ENCODE measurements at places on chromosomes 4 and X.

DNA sequence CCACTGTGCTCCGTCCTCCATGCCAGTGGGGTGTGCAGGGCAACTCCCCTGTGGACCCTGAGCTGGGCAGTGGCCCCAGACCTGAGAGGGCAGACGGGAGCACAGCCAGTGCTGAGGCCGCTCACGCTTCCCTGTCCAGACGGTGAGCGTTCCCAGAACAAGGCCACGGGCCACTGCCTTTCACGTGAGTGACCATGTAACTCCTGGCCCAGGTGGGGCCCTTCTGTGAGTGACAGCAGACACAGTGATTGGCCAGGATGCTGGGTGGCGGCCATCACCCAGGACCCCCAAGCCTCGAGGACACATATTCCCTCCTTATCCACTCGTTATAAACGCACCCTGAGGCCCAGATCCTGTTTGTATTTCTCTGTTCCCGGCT lies 10.5 kb downstream of the NSG1 start:
- DNase-seq: no peak

GRCh38 chr4:26208237-26208994 lies 112.4 kb upstream of the RBPJ start:
- no peak for DNase-seq

GRCh38 chrX:54807524-54808108 lies at the start of gene MAGED2:
Gene MAGED2, plus strand, starts transcription at chrX:54807745. Its CDS starts 1,587 bp downstream, at chrX:54809332.
- DNase-seq: peak; percentile 17

GRCh38 chr4:94126669-94127068 lies 81.0 kb upstream of the SMARCAD1 start:
- no peak for DNase-seq

DNA sequence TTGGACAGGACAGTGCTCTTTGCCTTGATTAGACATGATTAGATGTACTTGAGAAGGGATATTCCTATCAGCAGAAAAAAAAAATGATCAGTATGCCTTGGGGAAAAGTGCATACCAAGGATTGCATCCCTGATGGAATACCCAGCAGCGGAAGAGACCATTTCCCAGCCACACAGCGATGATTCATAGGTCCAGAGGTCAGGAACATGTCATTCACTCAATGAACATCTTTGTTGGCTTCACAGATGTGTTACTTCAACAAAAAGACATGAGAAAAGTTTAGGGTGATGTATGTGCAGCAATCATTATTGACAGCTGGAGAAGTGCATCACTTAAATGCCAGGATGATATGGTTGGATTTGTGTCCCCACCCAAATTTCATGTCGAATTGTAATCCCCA lies 293.5 kb downstream of the ZNF674 start:
- DNase-seq: no peak

DNA sequence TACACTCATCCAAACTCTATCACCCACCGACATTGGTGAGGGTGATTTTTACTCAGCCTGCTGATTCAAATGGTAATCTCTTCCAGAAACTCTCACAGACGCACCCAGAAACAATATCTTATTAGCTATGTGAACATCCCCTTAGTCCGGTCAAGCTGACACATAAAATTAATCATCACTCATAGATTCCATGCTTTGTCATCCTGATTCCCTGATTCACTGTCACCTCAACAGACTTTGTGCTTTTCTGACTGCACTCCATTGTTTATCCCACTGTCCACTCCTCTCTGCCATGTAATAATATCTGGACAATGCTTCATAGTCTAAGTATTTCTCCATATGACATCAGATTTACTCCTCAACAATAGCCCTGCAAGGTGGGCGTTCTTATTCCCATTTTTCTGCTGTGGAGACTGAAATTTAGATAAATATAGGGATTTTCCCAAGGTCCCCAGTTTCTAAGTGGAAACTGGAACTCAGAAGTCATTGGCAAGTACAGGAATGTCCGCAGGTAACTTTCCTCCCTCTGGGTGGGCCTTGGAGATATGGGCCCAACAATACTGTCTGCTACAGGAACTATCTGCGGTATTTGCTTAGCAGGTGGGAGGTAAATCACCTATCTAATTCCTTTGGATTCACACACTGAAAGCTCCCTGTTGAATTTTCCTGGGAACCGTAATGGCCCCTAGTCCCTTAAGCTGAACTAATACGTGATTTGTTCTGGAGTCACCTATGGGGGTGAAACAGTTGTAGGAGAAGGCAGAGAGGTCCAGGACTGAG lies 228.6 kb upstream of the BCOR start:
- no peak for DNase-seq

GRCh38 chr4:41746440-41747229 lies 1.9 kb downstream of the PHOX2B start:
- DNase-seq: no peak

DNA sequence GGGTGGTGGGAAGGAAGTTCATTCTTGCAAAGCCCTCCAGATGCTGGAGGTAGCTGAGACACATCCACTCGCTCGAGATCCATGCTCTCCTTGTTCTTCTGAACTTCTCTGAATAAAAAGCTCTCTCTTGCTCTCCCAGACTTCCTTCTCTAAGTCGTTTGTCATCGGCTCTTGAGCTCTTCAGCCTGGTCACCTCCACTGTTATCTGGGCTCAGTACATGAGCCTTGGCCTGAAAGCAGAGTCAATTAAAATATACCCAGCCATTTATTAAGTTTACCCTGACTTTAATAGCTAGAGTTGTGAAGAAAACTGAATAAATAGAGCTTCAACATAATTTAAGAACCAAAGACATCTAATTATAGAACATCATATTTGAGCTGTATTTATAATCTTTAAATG lies 99.0 kb downstream of the CPE start:
- no peak for DNase-seq

DNA sequence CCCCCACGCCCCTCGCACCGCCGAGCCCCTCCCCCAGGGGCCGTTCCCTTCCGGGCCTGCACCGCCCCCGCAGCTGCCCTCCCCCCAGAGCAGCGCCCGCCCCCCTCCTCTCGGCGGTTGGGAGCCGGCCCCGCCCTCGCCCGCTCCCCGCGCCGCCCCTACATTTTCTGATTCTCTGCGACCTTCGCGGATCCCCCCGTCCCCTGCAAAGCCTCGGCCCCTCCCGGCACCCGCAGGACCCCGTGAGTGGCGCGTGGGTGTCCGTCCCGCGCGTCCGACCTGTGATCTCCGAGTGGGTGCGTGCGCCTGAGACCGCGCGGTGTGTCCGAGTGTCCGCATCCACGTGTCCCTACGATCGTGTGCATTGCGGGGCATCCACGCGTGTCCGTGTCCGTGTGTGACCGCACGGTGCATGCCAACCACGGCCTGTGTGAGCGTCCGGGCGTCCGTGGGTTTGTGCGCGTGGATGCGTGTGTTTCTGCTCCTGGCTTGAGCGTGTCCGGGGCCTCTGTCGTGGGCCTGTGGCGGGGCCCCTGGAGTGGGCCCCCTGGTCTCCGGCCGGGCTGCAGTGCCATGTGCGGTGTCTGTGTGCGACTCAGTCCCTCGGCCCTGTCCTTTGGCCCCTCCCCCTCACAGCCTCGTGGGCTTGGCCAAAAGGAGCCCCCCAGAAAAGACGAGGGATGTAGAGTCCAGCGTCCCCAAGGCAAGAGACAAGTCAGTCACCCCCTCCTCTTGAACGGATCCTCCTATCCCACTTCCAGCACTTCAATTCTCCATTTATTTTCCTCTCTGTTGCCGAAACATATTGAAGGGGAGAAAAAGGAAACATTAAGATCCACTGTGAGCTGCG lies 8.8 kb upstream of the NKX1-1 start:
- DNase-seq: no peak

- DNase-seq: no peak
Observed at GRCh38 chr4:10267066-10267465, 150.5 kb upstream of the WDR1 start.

GRCh38 chr4:99300934-99301333 lies 10.1 kb upstream of the ADH1A start:
- no peak for DNase-seq

- DNase-seq: no peak
Observed at GRCh38 chrX:102684772-102685520, 27.3 kb upstream of the GPRASP2 start.

GRCh38 chr4:100054071-100054470 lies 104.0 kb upstream of the H2AZ1 start:
- DNase-seq: no peak

GRCh38 chr4:102843273-102843672 lies 15.9 kb upstream of the UBE2D3 start:
- DNase-seq: no peak

DNA sequence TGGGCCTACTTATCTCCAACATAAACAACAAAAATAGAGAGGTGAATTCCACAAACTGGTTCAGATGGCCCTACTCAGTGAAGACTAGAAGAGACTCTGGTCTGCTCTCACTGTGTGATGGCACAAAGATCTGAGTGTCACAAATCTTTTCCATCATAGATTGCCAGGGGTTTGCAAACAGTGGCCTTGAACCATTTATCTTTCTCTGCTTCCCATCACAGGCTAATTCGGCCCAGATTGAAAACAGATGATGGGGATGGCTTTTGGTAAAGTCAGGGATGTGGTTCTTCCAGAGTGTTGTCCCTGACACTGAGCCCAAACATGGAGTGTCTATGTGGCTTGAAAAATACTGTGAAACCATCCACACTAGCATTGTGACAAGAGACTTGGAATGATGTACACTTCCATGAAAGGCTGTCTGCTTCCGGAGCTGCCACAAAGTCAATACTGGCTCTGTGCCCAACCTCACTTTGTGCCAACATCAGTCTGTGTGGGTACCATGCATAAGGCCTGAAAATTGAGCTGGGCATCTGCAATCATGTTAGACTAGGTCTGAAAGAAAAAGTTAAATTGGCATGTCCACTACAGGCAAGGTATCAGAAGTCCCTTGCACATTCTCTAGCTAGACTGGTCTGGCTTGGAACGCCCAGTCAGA lies 25.2 kb upstream of the PLAC1 start:
- DNase-seq: no peak

DNA sequence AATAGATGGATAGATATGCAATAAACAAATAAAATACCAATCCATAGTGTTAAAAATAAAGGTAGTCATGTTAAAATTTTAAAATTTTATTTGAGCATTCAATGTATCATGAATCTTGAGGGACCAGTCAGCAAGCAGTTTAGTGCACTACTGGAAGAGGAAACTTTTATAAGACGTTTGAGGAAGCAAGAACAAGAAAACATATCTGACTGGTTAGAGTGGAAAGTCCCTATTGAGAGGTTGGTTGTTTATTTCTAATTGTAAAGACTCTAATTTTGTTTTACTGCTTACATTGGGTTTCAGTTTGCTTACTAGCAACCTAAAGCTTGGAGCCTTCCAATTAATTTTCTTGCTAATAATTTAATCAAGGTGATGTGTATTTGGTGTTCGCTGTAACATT lies 786.2 kb downstream of the RAB28 start:
- DNase-seq: no peak

- DNase-seq: peak; percentile 34
Observed at GRCh38 chr4:122552898-122553297, 68.0 kb downstream of the IL21 start.

GRCh38 chr4:67396008-67396407 lies 149.3 kb downstream of the CENPC start:
- DNase-seq: no peak

DNA sequence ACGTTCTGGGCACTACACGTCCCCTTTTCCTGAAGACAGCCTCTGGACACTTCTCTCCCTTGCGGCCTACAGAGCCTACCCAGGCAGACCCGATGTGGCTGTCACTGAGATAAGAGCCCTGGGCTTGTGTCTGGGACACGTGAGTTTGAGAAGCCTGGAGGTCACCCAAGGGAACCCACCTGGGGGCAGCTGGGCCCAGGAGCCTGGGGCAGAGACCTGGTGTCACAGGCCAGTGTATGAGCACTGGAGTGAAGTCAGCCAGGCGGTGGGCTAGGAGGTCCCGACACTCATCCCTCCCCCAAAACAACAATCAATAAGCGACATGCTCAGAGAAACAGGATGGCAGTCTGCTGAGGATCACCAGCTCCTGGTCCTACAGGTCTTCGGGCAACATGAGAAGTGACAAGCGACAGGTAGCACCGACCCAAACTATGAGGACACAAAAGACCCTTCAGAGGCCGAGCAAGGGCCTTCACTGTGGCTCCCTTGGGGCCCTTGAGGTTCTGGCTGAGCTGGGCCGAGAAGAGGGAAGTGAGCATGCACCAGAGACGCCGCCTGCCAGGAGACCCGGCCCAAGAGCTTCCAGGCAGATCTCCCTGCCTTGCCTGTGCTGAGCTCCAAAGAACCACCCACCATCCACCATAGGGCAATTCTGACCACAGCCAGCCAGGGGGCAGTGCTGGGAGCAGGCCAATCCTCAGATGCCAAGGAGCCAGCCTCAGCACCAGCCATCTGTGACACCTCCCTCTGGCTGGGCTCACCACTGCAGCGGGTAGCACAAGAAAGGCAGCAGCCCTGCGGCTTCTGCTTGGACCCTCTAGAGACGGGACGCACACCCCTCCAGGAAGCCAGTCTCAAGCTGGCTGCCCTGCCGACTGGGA lies 11.0 kb upstream of the DUSP9 start:
- peak; percentile 49 for DNase-seq

DNA sequence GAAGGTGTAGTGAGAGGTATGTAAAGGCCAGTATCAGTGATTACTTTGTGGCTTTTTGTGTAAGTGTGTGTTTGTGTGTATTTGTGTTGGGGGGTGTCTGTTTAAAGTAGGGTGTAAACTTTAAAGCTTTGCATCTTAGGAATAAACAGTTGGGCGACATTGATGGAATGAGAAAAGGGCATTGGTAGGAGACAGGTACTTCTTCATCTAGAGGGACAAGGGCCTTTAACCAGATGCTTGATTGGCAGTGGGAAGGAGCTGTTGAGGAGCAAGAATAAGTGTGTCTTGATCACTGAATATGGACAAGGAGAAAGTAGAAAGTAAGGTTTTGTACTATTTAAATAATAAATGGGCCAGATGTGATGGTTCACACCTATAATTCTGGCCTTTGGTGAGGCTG lies 48.8 kb downstream of the RAPGEF2 start:
- no peak for DNase-seq

DNA sequence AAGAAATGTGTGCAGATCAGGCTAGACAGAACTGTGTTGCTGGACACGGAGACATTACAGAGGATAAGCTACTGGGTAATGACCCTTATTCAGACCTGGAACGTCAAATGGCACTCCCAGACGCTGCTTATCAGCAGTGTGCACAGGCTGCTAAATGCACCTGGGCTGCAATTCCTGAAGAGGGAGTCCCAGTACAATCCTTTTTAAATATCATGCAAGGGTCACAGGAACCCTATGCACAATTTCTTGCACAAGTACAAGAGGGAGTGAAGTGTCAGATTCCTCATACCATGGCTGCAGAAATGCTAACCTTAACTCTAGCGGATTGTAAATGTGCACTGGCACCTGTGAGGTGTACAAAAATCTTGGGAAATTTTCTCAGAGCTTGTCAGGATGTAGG lies 16.9 kb downstream of the SPIN2B start:
- DNase-seq: no peak

Measured in activated CD4-positive, alpha-beta T cell treated with anti-CD3 and anti-CD28 coated beads for 48 hours (primary cell).